Purkinje cell (primary cell): ENCODE measurements at places on chromosomes 7 and 10. TPM values are rescaled to one million over a fixed set of nuclear protein-coding genes. Genes with fewer than 3 reads are reported as not detected.

Gene ZNF804B
- polyA plus RNA-seq, result 0.08 TPM in 1 of 2 replicates, not detected in the other

Gene LRRD1
- not detected in 2 replicates for polyA plus RNA-seq

Gene ELMO1
- 131 and 134 TPM in 2 replicates for polyA plus RNA-seq

Gene RET
- polyA plus RNA-seq, result 28.6 and 48.5 TPM in 2 replicates

Gene MMS19
- 26.6 and 39.6 TPM in 2 replicates for polyA plus RNA-seq

Gene TMEM229A
- 2.7 and 3.3 TPM in 2 replicates for polyA plus RNA-seq

Gene ANKIB1
- 33.0 and 33.8 TPM in 2 replicates for polyA plus RNA-seq

Gene TMEM176A
- 1.2 TPM in 1 of 2 replicates, not detected in the other for polyA plus RNA-seq

Gene C10orf88
- polyA plus RNA-seq, result 21.1 and 40.9 TPM in 2 replicates

Gene NRF1
- 0.59 and 5.6 TPM in 2 replicates for polyA plus RNA-seq

Gene ABCF2
- polyA plus RNA-seq, result 11.9 and 16.6 TPM in 2 replicates

Gene DOCK1
- polyA plus RNA-seq, result 4.6 and 15.4 TPM in 2 replicates

Gene MET
- polyA plus RNA-seq, result 0.21 and 2.1 TPM in 2 replicates

Gene FEZF1
- not detected in 2 replicates for polyA plus RNA-seq

Gene ADGRA1
- polyA plus RNA-seq, result 5.6 TPM in 1 of 2 replicates, not detected in the other
